ENCODE measurements at places on chromosomes 7 and 10.

DNA sequence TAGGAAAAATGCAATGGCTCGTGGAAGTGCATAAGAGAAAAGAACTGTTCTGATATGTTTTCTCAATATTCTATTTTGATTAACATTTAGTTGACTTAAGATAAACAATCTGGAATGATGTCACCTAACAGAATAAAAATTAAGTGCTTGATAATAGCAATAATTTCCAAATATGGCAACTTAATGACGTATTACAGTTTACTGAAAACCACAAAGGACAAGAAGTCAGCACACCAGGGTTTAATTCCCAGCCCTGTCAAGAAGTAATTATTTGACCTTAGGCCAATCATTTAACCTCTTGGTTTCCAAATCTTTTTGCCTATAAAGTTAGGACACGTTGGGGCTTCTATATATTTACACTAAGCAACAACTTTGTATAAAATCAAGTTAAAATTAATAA lies 95.7 kb downstream of the CABCOCO1 start:
- DNase-seq, result no peak

GRCh38 chr10:91104193-91105041 lies 116.0 kb upstream of the PCGF5 start:
- no peak for DNase-seq

GRCh38 chr10:87053111-87053510 lies 33.0 kb downstream of the FAM25A start:
- no peak for DNase-seq

DNA sequence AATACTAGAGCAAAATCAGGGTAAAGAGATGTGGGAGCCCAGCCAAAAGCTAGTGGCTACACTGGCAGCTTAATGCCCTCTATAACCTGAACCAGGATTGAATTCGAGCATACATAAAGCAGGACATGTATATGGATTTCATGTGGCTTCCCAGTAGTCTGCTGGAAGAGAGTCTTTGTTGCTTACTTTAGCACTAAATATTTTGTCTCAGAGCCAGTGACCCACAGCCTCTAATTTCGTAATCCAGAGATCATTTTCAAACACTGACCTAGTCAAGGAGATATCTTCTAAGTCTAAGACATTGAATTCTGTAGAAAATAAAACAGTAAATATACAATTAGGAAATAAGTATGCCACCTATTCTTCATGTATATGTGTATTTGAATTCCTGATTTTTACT lies 64.2 kb upstream of the GNAI1 start:
- no peak for DNase-seq

DNA sequence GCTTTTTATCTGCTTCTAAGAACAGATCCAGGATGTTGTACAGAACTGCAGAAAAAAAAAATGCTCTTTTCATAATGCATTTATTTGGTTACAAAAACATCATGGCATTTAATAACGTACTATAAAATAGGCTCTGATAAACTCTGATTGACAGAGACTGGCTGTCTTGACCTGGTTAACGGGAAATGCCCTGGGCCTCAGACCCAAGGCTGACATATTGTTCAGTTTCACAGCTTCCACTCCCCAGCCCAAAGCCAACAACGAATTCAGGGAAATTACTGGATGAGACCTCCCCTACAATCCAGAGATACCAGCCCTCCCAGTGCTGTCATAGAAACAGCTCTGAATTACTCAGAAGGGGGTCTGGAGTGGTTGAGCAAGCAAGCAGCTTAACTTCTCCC lies 260.1 kb downstream of the CREB5 start:
- DNase-seq, result no peak

DNA sequence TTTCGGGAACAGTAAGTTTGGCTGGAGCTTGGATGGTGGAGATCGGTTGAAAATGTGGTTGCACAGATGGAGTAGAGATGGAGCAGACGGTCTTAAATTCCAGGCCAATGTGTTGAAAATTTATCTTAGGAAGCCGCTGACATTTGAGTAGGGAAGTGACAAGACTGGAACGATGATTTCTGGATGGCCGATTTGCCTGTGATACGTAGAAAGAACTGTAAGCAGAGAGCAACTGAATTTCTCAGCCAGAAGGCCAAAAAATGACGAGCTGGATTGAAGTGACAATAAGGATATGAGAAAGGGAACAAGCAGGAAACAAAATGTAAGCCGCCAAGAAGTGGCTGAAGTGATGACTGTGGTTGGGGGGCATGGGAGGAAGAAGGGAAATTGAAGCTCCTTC lies 687 bp upstream of the ARMC3 start:
- no peak for DNase-seq

- DNase-seq, result no peak
These were observed 37.1 kb downstream of the COL1A2 start for GRCh38 chr7:94431619-94432280.

- no peak for DNase-seq
These were observed 28.3 kb downstream of the EMX2 start for GRCh38 chr10:117570880-117571279.

DNA sequence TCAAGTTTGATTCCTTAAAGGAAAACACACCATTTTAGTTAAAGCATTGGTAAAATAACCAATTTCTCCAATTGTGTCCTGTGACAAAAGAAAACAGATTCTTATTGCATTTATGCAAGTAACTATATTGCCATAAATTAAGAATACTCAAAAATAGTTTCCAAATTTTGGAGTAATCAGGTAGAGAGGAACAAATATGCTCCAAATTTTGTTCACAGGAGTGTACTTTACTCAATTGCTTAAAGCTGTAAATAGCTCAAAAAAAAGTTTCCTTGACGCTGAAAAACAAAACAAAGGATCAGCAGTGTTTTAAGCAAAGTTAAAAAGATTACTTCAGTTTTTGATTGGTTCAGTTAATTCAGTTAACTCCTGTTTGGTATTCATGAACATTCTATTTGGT lies 52.2 kb upstream of the INHBA start:
- no peak for DNase-seq

GRCh38 chr7:40356871-40357709 lies 222.3 kb downstream of the SUGCT start:
- DNase-seq, result no peak

DNA sequence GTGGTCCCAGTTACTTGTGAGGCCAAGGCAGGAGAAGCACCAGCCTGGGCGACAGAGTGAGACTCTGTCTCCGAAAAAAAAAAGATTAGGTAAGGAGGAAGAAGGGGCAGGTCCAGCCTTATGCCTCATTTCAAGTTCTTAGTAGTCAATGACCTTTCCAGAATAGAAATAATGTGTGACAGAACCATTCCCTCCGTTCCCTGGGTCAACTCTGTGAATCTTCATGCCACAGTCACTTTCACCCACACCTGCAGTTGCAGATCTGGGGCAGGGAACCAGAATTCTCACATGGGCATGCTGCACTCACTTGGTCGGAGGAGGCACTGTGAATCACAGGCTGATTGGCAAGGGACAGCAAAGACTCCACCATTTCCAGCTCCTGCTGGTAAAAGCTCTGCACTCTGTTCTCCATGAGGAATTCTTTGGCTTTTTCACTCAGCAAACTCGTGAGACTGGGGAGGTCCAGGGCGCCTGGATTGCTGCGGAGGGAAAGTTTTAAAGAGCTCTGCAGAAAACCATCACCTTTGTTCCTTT lies 20.7 kb downstream of the STN1 start:
- no peak for DNase-seq

Measured in vagina (tissue), 2 donors.